ENCODE measurements at places on chromosomes 3 and 15. TPM values are rescaled to one million over a fixed set of nuclear protein-coding genes. Genes with fewer than 3 reads are reported as not detected.

DNA sequence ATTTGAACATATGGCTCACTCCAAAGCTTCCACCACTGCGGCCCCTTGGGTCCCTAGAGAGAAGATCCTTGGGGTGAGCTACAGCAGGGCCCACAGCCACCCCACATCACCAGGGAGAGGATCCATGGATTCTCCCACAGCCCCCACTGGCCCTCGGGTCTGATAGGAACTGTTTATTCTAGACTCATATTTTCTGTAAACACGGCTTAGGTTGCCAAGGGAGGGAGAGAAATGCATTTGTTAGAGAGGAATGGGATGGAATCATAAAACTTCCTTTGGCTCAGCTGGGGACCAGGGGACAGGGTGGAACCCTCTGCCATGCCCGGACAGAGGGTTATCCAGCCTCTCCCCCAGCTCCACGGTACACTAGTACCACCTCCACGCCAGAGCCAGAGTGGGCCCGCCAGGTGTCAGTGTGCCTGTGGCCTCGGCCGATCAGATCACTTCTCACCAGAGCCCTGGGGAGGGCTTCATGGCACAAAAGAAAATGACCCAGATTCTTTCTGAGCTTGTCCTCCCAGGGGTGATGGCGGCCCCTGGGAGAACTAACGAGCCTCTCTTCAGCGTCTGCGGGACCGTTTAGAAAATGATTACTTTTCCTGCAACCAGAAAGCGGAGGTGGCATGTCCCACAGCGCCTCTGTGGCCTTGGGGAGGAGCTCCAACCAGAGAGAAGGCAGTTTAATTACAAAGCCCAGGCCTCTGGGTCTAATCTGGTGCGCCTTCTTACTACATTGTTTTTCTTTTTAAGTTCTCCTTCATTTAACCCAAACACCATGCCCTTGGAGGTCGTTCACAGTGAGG, 33.7 kb downstream of the ADCY5 start:
- H3K36me3 ChIP-seq = no peaks in the 10 kb centered on the region
- no peak overlapping the region for H3K27ac ChIP-seq
- H3K4me1 ChIP-seq = no peaks in the 10 kb centered on the region

DNA sequence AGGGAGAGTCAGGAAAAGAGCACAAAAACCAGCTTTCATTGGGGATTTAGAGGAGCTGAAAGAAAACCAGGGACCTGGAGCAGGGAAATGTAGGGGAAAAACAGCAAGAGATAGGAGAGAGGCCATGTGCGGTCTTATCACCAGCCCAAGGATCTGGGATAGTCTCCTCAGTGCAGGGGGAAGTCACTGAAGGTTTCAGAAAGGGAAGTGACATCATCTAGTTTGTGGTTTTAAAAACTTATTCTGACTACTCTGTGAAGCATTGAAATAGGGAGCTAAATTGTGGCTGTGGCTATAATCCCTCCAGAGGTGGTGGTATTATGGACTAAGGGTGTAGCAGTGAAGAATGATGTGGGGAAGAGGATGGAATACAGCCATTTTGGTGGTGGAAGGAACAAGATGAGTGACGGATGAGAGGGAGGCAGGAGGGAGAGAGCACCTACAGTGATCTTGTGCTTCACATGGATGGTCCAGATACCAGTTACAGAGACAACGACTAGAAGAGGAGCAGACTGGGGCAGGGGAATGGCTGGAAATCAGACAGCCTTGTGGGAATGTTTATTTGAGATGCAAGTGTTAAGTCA, 72.7 kb downstream of the HMG20A start:
- no peak overlapping the region for H3K4me3 ChIP-seq
- peaks cover 5% of the 10 kb centered on the region for H3K36me3 ChIP-seq
- peaks cover 20% of the 10 kb centered on the region for H3K4me1 ChIP-seq
- H3K27ac ChIP-seq = peak overlapping the region; percentile 73
- no peak for DNase-seq

GOLGA8R gene
- total RNA-seq = 12.1 TPM

GRCh38 chr3:43489930-43490329, 131.9 kb downstream of the ANO10 start:
- no peak for DNase-seq
- no peak overlapping the region for H3K4me3 ChIP-seq
- H3K4me1 ChIP-seq = peaks cover 15% of the 10 kb centered on the region
- H3K27ac ChIP-seq = no peak overlapping the region
- peaks cover 3% of the 10 kb centered on the region for H3K36me3 ChIP-seq

DNA sequence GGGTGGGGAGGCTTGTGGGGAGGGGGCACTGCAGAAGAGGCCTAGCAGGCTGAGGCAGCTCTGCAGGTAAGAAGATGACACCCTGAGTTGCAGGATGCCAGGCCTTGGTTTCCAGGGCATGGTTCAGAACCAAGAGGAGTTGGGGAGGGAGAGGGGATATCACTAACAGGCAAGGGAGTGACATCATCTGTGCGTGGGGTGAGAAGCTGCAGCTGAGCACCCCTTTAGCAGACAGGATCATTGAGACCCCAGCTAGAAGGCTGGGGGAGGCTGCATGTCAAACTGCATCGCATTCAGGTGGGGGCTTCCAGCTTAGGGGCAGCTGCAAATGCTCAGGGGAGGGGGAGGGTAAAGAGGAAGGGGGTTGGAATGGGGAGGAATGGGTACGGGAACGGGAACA, 23.0 kb downstream of the CACNA2D2 start:
- peaks cover 18% of the 10 kb centered on the region for H3K4me1 ChIP-seq
- H3K27ac ChIP-seq = no peak overlapping the region
- no peak overlapping the region for H3K4me3 ChIP-seq
- no peaks in the 10 kb centered on the region for H3K27me3 ChIP-seq

DNA sequence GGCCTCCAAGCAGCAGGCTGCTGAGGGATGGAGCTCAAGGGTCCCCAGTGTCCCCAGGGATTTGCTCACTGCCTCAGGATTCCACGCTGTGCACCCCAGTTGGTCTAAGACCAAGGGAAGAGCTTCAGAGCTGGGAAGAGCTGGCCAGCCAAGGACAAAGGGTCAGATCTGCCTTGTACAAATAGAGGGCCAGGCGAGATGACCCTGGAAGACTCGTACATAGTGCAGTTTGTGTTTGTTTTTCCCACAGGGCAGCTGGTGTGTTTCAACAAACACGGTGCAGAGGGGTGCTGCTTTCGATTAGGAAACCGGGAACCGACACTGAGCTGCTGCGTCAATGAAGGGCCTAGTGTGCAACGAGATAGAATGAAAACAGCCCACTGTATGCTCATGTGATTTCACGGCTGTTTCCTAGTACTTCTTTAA, 56.1 kb upstream of the TRPM1 start:
- H3K4me3 ChIP-seq = no peak overlapping the region
- no peaks in the 10 kb centered on the region for H3K36me3 ChIP-seq
- peaks cover 2% of the 10 kb centered on the region for H3K27me3 ChIP-seq

ZDHHC19 gene
- not detected for total RNA-seq

DNA sequence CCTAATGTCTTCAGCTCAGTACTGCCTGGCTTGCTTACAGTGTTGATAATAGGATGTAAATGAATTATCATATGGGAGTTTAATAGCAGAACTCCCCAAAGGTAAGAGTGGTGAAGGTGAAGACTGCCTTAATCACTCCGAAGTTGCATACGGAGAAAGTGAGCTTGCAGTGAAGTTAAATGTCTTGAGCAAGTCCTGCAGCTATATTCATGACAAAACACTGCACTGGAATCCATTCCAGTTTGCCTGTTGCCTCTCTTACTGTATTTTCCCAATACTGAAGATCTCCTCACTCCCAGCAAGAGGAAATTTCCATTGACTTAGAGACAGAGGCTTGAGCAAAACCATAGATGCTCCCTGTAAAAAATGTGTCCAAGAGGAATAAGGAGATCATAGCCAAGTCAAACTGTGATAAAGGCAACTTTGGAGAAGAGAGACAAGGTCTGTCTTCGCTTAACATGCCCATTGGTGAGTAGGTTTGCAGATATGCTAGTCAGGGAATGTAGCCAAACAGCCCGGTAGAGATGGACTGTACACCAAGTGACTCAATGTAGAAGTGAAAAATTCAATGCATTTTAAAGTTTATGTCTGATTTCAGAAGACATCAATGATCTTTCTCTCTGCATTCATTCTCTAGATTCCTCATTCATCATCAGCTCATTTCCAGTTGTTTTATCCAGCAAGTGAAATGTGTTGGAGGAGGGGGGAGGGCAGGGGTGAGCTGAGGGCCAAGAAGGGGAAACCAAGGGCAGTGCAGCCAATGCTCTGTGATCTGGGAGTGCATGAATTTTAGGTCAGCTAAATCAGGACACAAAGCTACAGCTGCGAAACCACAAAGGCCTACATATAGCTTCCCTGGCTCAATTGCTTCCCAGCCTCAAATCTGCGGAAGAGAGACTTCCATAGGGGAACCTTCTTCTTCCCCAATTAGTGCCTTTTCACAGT, 667.1 kb upstream of the NR2F2 start:
- peaks cover 27% of the 10 kb centered on the region for H3K27me3 ChIP-seq
- H3K27ac ChIP-seq = no peak overlapping the region
- no peak overlapping the region for H3K4me3 ChIP-seq
- no peaks in the 10 kb centered on the region for H3K4me1 ChIP-seq
- H3K36me3 ChIP-seq = no peaks in the 10 kb centered on the region
- DNase-seq = no peak

WWTR1 gene
- 0.53 TPM for total RNA-seq

DNA sequence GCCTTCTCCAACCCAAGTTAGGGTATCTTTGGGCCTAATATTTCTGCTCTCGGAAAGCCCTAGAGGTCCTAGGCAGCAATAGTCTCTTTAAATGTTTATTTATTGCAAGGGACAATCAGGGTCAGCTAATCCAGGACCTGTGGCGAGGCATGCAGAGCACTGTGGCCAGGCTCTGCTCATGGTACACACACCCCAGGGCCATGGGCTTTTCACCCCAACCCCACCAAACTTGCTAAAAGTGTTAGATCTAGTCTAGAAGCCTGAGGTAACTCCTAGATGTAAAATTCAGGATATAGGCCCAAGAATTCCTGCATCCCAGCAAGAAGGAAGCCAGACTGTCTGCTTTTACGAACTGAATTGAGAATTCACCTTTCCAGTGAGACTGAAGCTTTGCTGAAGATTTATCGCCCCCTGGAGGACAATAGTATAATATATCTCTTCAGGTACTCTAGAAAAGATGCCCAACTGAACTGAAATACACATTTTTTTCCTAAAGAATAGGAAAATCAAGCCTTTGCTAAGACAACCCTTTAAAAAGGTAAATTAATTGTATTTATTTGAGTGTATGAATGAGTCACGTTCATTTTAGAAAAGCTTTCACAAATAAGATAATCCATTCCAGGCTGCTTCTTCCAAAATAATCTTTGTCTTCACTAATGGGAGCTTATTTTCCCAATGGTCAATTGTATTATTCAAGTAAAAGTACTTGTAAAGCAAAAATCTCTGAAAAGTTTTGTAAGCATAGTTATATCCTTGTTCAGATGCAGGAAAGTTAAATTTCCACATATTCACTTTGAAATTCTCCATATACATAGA, 89.8 kb downstream of the LRRC3B start:
- H3K27me3 ChIP-seq = no peaks in the 10 kb centered on the region
- H3K36me3 ChIP-seq = no peaks in the 10 kb centered on the region
- DNase-seq = no peak
- no peak overlapping the region for H3K27ac ChIP-seq
- H3K4me3 ChIP-seq = no peak overlapping the region

- DNase-seq = no peak
- H3K4me3 ChIP-seq = no peak overlapping the region
- H3K27ac ChIP-seq = no peak overlapping the region
- peaks cover 26% of the 10 kb centered on the region for H3K4me1 ChIP-seq
- peaks cover 5% of the 10 kb centered on the region for H3K36me3 ChIP-seq
Observed at GRCh38 chr3:12628813-12629212, 35.1 kb downstream of the RAF1 start.

CLRN1 gene
- not detected for total RNA-seq

DNA sequence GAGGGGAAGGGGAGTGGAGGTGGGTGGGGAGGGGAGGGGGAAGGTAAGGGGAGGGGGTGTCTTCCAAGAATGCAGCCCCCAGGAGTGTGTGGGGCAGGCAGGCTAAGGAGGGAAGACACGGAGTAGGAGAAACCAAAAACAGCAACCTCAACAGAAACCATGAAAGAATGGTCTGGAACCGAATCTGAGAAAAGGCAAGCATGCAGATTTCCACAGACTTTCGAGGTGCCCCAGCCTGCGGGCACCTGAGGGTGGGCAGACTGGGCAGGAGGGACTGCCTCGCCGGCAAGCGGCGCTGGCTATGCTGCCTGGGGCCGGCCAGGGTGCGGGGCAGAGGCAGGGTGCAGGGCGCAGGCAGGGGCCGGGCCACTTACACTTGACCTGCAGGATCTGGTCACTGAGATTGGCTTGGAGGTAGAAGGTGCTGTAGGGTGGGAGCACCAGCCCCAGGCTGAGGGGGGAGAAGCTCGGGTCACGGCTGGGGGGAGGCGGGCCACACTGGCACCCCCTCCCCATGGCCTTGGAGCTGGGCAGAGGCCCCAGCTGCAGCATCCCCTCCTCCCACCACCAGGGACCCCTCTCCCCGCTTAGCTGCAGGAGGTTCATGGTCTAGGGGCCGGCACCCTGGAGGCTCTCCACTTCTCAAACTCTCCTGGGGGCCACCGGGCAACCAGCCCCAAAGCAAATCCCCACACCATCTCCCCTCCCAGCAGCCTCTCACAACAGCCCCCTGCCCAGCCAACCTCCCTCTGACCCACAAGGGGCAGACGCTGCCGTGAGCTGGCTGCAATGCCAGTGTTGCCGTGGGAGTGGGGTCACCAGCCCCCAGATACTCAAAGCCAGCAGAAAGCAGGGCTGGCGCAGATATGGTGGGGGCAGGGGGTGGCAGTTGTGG, 15.3 kb upstream of the TMEM115 start:
- no peaks in the 10 kb centered on the region for H3K27me3 ChIP-seq
- no peaks in the 10 kb centered on the region for H3K36me3 ChIP-seq
- H3K4me3 ChIP-seq = no peak overlapping the region

GRCh38 chr3:78659386-78659987, 1108.3 kb downstream of the ROBO1 start:
- no peaks in the 10 kb centered on the region for H3K4me1 ChIP-seq
- no peak overlapping the region for H3K27ac ChIP-seq
- no peaks in the 10 kb centered on the region for H3K27me3 ChIP-seq
- H3K36me3 ChIP-seq = no peaks in the 10 kb centered on the region
- no peak overlapping the region for H3K4me3 ChIP-seq

GRCh38 chr15:65056868-65057548, 10.8 kb downstream of the RASL12 start:
- H3K4me3 ChIP-seq = no peak overlapping the region
- H3K4me1 ChIP-seq = peaks cover 15% of the 10 kb centered on the region
- peaks cover 2% of the 10 kb centered on the region for H3K27me3 ChIP-seq
- no peaks in the 10 kb centered on the region for H3K36me3 ChIP-seq

- H3K4me1 ChIP-seq = no peaks in the 10 kb centered on the region
- H3K27ac ChIP-seq = no peak overlapping the region
- no peak for DNase-seq
- H3K27me3 ChIP-seq = no peaks in the 10 kb centered on the region
Observed at GRCh38 chr15:31556494-31557150, 230.0 kb downstream of the KLF13 start.

DNA sequence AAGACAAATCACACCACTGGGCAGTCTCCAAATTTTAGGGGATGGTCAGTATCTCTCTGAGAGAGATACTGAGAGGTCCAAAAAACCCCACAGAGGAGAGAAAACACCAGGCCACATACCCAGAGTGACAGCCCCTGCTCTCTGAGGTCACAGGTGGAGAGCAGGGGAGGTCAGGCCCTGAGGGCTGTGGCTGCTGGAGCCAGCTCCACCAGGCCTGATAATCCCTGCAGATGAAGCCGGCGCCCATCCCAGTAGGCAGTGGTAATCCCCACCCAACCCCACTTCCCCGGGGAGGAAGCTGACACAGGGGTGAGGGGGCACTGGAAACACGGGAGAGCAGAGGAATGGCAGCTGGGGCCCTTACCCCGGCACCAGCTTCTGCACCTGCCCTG, 31.2 kb upstream of the SRP14 start:
- peaks cover 19% of the 10 kb centered on the region for H3K4me1 ChIP-seq
- H3K27ac ChIP-seq = no peak overlapping the region
- no peaks in the 10 kb centered on the region for H3K36me3 ChIP-seq
- H3K27me3 ChIP-seq = no peaks in the 10 kb centered on the region
- no peak overlapping the region for H3K4me3 ChIP-seq

All from activated CD8-positive, alpha-beta T cell treated with anti-CD3 and anti-CD28 coated beads, Interleukin-2, amount 10 ng/mL, durations not matched to agents 7 days and 5 days (primary cell).